ENCODE measurements at places on chromosomes 7 and 10.

DNA sequence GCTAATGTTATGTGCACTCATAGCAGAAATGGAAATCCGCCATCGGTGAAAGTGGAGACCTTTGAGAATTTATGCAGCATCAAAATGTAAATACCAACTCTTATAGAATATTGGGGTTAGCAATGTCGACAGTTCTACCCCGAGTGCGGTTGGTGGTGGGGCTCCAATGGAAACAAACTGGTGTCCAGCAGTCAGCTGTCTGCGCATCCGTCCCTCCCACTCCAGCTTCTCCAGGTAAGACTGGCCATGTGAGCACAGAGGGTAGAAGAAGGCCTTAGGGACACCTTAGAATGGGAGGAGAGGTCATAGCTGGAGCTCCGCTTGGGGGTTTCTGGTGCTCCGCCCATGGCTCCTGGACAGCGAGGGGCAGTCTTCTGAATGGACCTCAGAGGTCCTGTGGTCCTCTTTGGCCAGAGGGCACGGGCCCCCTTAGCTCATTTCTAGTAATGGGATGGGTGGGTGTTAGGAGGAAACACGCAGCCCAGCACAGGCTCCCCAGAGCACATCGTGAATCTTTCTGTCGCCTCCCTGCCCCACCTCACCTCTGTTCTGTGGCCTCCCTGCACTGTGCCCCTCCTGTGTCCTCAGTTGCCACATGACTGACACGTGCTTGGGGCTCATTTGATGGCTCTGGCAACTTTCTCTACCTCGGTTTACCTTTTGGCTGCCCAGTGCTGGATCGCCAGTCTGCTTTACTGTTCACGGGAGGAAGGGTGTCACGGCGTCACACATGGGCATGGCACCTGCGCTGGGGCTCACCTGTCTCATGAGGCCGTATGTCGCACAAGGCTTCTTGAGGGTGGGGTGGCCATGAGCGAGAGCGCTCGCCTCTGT lies 50.0 kb downstream of the MGMT start:
- DNase-seq: no peak

DNA sequence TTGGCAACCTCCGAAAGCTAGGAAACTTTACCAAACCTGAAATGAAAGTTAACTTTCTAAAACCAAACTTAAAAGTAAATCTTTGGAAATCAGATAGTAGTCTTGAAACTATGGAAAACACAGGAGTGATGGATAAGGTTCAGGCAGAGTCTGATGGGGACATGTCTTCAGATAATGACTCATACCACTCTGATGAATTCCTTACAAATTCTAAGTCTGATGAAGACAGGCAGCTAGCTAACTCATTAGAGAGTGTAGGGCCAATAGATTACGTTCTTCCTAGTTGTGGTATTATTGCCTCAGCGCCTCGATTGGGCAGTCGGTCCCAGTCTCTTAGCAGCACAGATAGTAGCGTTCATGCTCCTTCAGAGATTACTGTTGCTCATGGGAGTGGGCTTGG lies 45.9 kb downstream of the MCMBP start:
- no peak for DNase-seq

DNA sequence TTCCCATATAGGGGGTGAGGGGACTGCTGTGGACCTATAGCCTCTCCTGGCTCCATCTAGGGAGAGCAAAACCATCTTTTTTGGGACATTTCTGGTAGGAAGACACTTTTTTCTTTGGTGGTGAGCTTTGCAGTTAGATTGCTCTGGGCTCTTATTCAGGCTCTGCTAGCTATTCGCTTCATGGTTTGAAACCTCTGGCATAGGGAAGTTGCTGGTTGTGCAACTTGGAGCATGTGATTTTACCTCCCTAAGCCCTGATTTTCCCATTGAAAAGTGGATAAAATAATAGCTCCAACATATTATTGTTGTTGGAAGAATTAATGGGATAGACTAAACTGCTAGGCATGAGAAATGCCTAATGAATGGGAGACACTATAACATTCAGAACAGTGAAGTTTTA lies 69.6 kb downstream of the CYP26A1 start:
- DNase-seq: no peak

DNA sequence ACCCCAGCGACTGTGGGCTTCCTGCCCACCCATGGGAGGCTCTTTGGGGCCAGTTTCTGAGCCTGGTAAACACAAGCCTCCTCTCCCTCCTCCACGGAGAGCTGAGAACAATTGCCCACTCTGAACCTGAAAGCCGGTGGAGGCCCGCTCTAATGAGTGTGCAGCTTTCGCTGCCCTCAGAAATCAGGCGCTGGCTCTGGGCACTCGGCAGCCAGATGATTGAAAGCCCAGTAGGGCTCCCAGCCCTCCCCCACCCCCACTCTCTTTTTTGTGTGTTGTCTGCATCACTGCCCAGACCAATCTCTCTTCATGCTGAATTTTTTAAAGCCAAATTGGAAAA lies 438.9 kb downstream of the RPS24 start:
- DNase-seq: no peak

- DNase-seq: no peak
Observed at GRCh38 chr10:31209478-31209877, 109.5 kb upstream of the ZEB1 start.

DNA sequence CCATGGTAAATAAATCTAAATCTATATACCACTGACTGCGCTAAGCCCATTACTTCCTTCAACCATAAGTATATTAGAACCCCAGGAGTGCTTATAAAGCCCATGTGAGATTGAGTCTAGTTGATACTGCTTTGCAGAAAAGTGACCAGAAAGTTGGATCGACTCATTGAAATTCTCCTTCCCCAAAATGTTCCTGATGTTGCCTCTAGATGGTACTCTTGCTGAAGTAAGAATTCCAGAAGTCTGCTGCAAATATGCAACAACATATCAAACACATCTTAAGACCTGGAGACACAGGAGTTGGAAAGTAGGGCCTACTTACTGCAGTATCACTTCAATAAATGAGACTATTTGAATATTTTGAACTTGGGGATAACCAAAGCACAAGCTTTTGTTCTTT lies 550.8 kb downstream of the IPMK start:
- peak; percentile 8 for DNase-seq

- DNase-seq: no peak
Observed at GRCh38 chr10:109961174-109962001, 38.1 kb upstream of the XPNPEP1 start.

GRCh38 chr10:130160775-130161174 lies 24.6 kb downstream of the GLRX3 start:
- no peak for DNase-seq

DNA sequence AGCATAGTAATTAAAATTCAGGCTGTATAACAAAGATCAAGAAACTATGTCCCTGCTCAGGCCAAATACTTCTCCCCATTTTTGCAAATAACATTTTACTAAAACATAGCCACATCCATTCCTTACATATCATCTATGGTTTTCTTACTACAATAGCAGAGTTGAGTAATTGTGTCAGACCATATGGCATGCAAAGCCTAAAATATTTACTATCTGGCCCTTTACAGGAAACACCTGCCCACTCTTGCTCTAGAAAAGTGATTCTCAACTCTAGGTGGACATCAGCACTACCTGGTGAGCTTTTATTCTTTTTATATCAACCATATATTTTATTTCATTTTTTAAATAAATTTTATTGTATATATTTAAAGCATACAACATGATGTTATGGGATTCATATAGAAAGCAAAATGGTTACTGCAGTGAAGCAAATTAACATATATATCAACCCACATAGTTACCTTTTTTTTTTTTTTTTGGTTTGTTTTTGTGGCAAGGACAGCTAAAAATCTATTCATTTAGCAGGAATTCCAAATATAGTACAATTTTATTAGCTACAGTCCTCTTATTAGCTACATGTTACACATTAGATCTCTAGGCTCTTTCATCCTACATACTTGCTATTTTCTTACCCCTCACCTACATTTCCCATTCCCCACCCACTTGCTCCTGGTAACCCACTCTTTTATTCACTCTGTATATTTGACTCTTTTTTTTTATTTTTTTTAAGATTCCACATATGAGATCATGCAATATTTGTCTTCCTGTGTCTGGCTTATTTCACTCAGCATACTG lies 19.6 kb downstream of the ABI1 start:
- DNase-seq: no peak

DNA sequence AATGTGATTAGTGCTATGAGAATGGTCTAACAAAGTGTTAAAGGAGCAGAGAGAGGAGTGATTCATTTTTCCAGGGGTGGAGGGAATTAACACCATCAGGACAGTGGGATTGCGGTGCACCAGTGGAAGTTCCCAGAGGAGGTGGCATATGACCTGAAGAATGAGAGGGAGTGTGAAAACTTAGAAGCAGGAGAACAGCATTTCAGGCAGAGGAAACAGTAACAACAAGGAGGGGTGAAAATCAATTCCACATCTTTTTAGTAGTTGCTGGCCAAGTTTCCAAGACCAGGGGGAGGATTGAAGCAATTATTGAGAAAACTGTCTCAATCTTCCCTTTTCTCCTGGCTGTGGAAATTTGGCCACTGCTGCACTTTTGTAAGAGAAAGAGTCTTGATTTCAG lies 23.7 kb upstream of the CCDC172 start:
- no peak for DNase-seq

GRCh38 chr7:133300088-133300487 lies 47.2 kb downstream of the EXOC4 start:
- DNase-seq: no peak

Measured in GM04503 (cell line).